Neural progenitor cell (in vitro differentiated cells): ENCODE measurements at places on chromosomes 5 and 9. TPM values are rescaled to one million over a fixed set of nuclear protein-coding genes. Genes with fewer than 3 reads are reported as not detected.

GRCh38 chr9:8025551-8025950 is 226.0 kb upstream of the DMAC1 start:
- no peak for DNase-seq
- no peak overlapping the region for H3K4me3 ChIP-seq
- H3K4me1 ChIP-seq: peaks cover 12% of the 10 kb centered on the region
- no peak overlapping the region for H3K27ac ChIP-seq
- no peaks in the 10 kb centered on the region for H3K27me3 ChIP-seq

DNA sequence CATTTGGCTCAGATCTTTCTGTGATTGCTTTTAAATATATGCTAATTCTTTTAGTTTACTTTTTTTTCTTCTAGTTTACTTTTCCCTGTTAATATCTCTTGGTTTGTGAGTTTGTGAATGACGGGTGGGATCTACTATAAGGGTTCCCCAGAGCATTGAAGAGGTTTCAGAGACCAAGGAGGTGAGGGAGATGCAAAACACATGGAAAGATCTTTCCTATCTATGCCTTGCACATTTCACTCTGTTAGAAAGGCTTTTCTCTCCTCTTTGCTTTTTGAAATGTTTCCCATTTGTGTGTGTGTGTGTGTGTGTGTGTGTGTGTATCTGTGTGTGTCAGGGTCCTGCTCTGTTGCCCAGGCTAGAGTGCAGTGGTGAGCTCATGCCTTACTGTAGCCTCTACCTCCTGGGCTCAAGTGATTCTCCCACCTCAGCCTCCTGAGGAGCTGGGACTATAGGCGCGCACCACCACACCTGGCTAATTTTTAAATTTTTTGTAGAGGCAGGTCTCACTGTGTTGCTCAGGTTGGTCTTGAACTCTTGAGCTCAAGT is 50.7 kb downstream of the CNTLN start:
- H3K36me3 ChIP-seq: no peaks in the 10 kb centered on the region
- H3K27me3 ChIP-seq: no peaks in the 10 kb centered on the region
- no peak overlapping the region for H3K27ac ChIP-seq
- no peaks in the 10 kb centered on the region for H3K4me1 ChIP-seq

GRCh38 chr9:132372177-132373095 is 17.6 kb upstream of the SETX start:
- H3K27me3 ChIP-seq: no peaks in the 10 kb centered on the region
- H3K4me3 ChIP-seq: no peak overlapping the region
- H3K36me3 ChIP-seq: no peaks in the 10 kb centered on the region
- H3K27ac ChIP-seq: no peak overlapping the region

GRCh38 chr5:75200776-75201175 is 35.9 kb downstream of the ANKRD31 start:
- H3K27ac ChIP-seq: no peak overlapping the region
- no peak for DNase-seq
- H3K27me3 ChIP-seq: no peaks in the 10 kb centered on the region

GRCh38 chr5:173972607-173972924 is 16.4 kb upstream of the C5orf47 start:
- no peak overlapping the region for H3K4me3 ChIP-seq
- no peaks in the 10 kb centered on the region for H3K36me3 ChIP-seq
- no peaks in the 10 kb centered on the region for H3K27me3 ChIP-seq
- DNase-seq: no peak

DNA sequence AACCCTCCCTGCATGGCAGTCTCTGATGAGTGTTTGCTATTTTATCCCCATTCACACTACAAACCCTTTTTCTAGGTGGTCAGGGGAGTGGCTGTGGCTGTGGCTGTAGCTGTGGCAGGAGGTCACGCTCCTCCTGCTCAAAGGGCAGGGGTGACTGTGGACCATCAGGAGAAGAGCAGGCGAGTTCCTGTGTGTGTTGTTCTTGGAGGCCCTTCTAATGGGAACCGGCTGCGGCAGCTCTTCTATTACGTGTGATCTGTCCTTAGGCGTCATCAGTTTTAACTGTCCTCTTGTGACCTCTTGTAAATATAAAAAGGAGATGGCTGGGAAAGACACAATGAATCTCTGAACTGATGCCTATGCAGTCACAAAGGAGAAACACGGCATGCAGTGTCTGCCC is 65.1 kb downstream of the ANKH start:
- no peak for DNase-seq
- H3K27ac ChIP-seq: no peak overlapping the region
- no peaks in the 10 kb centered on the region for H3K4me1 ChIP-seq
- H3K27me3 ChIP-seq: no peaks in the 10 kb centered on the region
- H3K4me3 ChIP-seq: no peak overlapping the region

DNA sequence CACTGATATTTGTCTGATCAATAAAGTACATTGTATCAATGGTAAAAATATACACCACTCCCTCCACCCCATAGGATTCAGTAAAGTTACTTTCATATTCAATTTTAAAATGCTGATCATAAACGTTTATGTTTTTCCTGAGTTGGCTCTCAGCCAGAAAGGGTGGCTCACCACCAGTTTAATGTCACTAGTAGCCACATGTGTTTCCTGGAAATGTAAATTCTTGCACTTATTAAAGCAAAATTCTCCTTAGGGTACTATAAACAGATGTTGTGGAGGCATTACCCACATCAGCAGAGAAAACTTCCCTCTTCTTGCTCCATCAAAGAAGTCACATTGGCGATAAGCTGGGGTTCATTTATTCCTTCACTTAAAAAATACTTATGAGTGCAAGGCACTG is 210.3 kb downstream of the SREK1 start:
- no peaks in the 10 kb centered on the region for H3K27me3 ChIP-seq
- H3K36me3 ChIP-seq: no peaks in the 10 kb centered on the region
- no peaks in the 10 kb centered on the region for H3K4me1 ChIP-seq
- H3K27ac ChIP-seq: no peak overlapping the region

TERT gene
- total RNA-seq: 2.4 and 14.8 TPM in 2 replicates

- H3K36me3 ChIP-seq: no peaks in the 10 kb centered on the region
- no peak overlapping the region for H3K27ac ChIP-seq
- H3K27me3 ChIP-seq: no peaks in the 10 kb centered on the region
Observed at GRCh38 chr5:115022303-115022702, 147.4 kb downstream of the TRIM36 start.

PCDHGC5 gene
- total RNA-seq: 0.43 and 1.3 TPM in 2 replicates

- DNase-seq: no peak
- no peak overlapping the region for H3K27ac ChIP-seq
- no peaks in the 10 kb centered on the region for H3K36me3 ChIP-seq
- no peaks in the 10 kb centered on the region for H3K4me1 ChIP-seq
Observed at GRCh38 chr9:91768507-91768906, 181.5 kb downstream of the ROR2 start.

- peaks cover 10% of the 10 kb centered on the region for H3K4me1 ChIP-seq
- DNase-seq: peak; percentile 81
- H3K36me3 ChIP-seq: no peaks in the 10 kb centered on the region
- H3K27me3 ChIP-seq: no peaks in the 10 kb centered on the region
Observed at GRCh38 chr9:121929893-121930875, 162.9 kb downstream of the TTLL11 start.

SPINK6 gene
- not detected in 2 replicates for total RNA-seq

PRDM9 gene
- total RNA-seq: not detected in 2 replicates

GRCh38 chr5:178625679-178626483 is 969 bp downstream of the CLK4 start:
- peaks cover 36% of the 10 kb centered on the region for H3K27me3 ChIP-seq
- H3K4me1 ChIP-seq: peaks cover 18% of the 10 kb centered on the region
- H3K4me3 ChIP-seq: peak overlapping the region; percentile 81
- H3K36me3 ChIP-seq: peaks cover 16% of the 10 kb centered on the region
- no peak for DNase-seq

SEMA4D gene
- total RNA-seq: 19.1 and 24.9 TPM in 2 replicates

GRCh38 chr5:159559337-159559736 is 229.1 kb upstream of the IL12B start:
- no peaks in the 10 kb centered on the region for H3K27me3 ChIP-seq
- no peaks in the 10 kb centered on the region for H3K4me1 ChIP-seq
- no peak overlapping the region for H3K27ac ChIP-seq
- DNase-seq: no peak
- H3K4me3 ChIP-seq: no peak overlapping the region

TAF11L14 gene
- total RNA-seq: not detected in 2 replicates

TEK gene
- total RNA-seq: 12.3 and 14.6 TPM in 2 replicates

- H3K27me3 ChIP-seq: peaks cover 1% of the 10 kb centered on the region
- H3K36me3 ChIP-seq: no peaks in the 10 kb centered on the region
- peaks cover 8% of the 10 kb centered on the region for H3K4me1 ChIP-seq
- H3K27ac ChIP-seq: no peak overlapping the region
Observed at GRCh38 chr5:180824630-180825476, 22.2 kb upstream of the MGAT1 start.

GRCh38 chr5:166493040-166493439 is 1798.4 kb upstream of the WWC1 start:
- H3K27me3 ChIP-seq: no peaks in the 10 kb centered on the region
- no peak overlapping the region for H3K27ac ChIP-seq
- peaks cover 15% of the 10 kb centered on the region for H3K4me1 ChIP-seq
- no peaks in the 10 kb centered on the region for H3K36me3 ChIP-seq
- no peak for DNase-seq

DNA sequence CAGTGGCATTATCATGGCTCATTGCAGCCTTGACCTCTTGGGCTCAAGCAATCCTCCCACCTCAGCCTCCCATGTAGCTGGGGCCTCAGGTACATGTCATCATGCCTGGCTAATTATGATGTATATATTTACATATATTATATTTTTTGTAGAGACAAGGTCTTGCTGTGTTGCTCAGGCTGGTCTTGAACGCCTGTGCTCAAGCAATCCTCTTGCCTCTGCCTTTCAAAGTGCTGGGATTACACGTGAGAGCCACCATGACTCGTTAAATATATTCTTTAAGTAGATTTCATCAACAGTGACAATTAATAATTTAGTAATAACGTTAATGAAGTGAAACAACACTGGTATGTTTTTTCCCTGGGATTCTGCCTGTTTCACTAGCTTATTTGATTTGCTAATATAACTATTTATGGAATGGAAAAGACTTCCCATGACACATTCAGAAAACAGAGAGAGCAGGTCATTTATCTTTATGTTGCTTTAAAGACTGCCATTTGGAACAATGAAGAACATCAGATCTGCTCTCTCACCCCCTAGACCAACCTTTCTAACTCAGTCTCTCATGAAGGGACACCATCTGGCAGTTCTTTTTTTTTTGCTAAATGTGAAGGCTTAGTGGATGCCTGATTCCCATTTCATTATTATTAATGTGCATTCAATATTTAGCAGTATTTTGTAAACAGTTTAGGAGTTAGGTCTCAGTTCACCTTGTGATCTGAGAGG is 295.6 kb downstream of the KIF4B start:
- no peak overlapping the region for H3K4me3 ChIP-seq
- no peaks in the 10 kb centered on the region for H3K36me3 ChIP-seq
- no peak overlapping the region for H3K27ac ChIP-seq
- no peak for DNase-seq

TICAM2 gene
- total RNA-seq: 0.03 TPM in 1 of 2 replicates, not detected in the other

SLIT3 gene
- 0.22 and 0.28 TPM in 2 replicates for total RNA-seq

FOXI1 gene
- 0.09 TPM in 1 of 2 replicates, not detected in the other for total RNA-seq

GRCh38 chr5:122586351-122586750 is 188.5 kb upstream of the SNX2 start:
- H3K36me3 ChIP-seq: no peaks in the 10 kb centered on the region
- H3K27ac ChIP-seq: no peak overlapping the region
- no peak for DNase-seq
- H3K27me3 ChIP-seq: no peaks in the 10 kb centered on the region

SMIM33 gene
- total RNA-seq: not detected in 2 replicates

CNTLN gene
- 6.8 and 10.1 TPM in 2 replicates for total RNA-seq

DNA sequence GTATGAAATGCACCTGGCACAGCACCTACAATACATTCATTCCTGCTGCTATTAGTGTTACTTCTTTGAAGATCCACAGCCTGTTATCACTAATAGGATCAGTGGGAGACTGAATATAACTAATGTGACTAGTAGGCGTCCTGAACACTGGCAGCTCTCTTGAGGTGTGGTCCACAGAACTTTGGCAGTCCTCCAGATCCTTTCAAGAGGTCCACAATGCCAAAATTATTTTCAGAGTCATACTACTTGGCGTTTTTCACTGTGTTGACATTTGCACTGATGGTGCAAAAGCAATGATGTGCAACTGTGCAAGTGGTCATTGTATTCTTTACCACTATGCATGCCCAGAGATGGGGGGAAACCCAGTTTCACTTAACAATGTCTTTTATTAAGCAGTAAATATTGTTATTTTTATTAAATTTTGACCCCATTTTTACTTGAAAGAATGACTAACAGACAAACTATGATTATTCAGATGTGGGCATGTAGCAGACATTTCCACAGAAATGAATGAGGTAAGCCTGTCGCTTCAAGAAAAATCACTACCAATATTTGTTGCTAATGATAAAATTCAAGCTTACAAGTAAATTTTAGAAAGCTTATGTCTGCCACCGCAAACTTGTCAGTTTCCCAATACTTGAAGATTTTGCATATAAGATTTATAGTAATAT is 48.9 kb downstream of the ADRB2 start:
- DNase-seq: no peak
- H3K4me1 ChIP-seq: peaks cover 4% of the 10 kb centered on the region
- H3K4me3 ChIP-seq: no peak overlapping the region
- H3K27me3 ChIP-seq: no peaks in the 10 kb centered on the region
- no peaks in the 10 kb centered on the region for H3K36me3 ChIP-seq

GRCh38 chr9:123343443-123344191 is 12.4 kb upstream of the CRB2 start:
- no peaks in the 10 kb centered on the region for H3K27me3 ChIP-seq
- H3K4me3 ChIP-seq: no peak overlapping the region
- H3K36me3 ChIP-seq: no peaks in the 10 kb centered on the region
- no peak for DNase-seq
- H3K27ac ChIP-seq: no peak overlapping the region

STKLD1 gene
- total RNA-seq: 0.58 and 0.65 TPM in 2 replicates

GPBP1 gene
- total RNA-seq: 179 and 321 TPM in 2 replicates

DNA sequence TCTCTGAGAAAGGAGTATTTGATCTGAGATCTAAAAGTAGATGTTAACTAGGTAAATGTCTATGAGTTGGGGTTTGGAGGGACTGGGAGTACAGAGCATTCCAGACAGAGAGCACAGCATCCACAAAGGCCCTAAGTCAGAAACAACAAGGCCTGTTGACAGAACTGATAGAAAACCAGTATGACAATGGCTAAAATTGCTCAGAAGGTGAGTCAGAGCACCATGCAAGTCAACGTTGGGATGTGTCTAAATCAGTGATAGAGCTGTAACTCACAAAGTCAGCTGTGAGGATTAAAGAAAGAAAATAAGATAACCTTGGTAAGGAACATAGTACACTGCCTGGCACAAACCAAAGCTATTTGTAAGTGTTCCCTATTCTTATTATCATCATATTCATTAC is 124.0 kb downstream of the CETN3 start:
- no peaks in the 10 kb centered on the region for H3K36me3 ChIP-seq
- H3K27me3 ChIP-seq: no peaks in the 10 kb centered on the region
- no peak for DNase-seq
- H3K4me3 ChIP-seq: no peak overlapping the region

GRCh38 chr5:149207831-149208230 is 63.8 kb upstream of the AFAP1L1 start:
- H3K4me1 ChIP-seq: peaks cover 8% of the 10 kb centered on the region
- no peaks in the 10 kb centered on the region for H3K36me3 ChIP-seq
- DNase-seq: no peak
- no peak overlapping the region for H3K27ac ChIP-seq
- H3K4me3 ChIP-seq: no peak overlapping the region
